ENCODE measurements at places on chromosomes 6 and 20.
A peak's percentile ranks its signal among the peaks of the same experiment; 100 is the strongest.

GRCh38 chr6:13260101-13260598 is 68.2 kb downstream of the TBC1D7 start:
- DNase-seq, result no peak

DNA sequence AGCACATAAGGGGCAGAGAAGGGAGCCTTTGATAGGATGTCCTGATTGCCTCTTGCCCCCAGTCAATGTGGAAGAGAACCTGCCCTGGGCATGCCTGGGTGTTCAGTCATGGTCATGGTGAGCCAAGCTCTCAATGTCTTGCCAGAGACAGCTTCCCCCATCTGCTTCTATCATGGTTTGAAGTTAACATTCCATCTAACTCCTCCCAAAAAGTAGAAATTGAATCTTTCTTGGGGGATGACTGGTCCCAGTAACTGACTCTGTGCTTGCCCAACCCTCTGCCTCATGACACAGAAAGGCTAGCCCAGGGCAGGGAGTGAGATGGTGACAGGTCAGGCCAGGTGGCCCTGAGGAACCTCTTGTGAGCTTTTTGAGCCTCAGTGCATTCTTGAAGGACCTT is 60.1 kb downstream of the ADTRP start:
- DNase-seq, result no peak

DNA sequence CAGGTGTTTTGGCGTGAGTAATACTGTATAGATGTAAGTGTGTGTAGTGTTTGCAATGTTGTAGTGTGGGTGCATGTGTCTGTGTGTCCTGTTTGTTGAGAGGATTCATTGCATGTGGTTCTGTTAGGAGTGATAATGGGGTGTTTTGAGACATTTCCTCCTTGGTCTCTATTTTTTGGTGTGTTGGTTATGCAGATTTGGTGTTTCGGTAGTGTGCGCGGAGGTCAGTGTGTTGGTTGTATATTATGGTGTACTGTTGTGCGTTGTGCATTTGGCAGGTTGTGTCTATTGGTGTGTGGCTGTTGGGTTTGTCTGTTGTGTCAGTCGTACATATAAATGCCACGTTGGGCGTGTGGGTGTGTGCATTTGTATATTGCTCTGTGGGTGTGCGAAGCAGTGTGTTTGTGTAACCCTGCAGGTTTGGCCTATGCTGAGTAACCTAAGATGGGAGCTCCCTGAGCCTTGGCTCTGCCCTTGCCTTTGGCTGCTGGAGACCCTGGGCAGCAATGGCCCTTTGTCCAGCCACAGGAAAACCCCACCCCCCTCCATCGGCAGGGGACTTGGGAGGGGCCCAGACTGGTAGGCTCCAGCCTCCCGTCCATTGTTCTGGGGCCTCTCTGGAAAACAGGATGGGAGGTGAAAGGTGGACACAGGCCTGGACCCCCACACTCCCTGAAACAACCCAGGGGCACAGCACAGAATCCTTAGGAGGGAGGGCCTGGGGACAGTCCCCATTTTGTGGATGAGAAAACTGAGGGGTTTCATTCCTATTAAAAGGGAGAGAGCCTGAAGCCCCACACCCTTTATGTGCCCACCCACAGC is 10.3 kb upstream of the ID1 start:
- peak; percentile 39 for DNase-seq

- no peak for DNase-seq
Observed at GRCh38 chr6:40500227-40500626, 86.9 kb downstream of the LRFN2 start.

DNA sequence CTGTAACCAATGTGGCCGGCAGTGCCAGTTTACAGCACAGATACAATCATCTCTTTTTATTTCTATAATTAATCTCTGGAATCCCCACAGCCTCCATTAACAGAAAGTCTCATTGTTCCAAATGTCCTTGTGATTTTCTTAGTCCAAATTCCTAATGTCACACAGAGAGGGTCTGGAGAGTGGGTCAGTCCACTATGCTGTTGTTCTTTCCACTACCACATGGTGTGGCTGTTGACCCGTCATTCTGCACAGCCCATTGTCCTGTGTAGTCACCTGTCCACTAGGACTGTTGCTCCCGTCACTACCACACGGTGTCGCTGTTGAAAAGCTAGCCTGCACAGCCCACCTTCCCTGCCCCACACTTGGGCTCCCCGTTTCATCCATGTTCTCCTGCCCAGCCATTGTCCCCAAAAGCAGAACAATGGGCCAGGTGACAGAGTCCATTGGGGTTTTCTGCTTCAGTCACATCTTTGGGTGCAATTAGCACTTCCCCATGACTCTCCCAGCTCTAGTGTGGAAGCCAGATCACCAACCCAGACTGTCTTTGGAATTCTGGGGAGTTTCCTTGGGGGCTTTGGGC is 8.6 kb upstream of the LBP start:
- DNase-seq, result peak; percentile 75

DNA sequence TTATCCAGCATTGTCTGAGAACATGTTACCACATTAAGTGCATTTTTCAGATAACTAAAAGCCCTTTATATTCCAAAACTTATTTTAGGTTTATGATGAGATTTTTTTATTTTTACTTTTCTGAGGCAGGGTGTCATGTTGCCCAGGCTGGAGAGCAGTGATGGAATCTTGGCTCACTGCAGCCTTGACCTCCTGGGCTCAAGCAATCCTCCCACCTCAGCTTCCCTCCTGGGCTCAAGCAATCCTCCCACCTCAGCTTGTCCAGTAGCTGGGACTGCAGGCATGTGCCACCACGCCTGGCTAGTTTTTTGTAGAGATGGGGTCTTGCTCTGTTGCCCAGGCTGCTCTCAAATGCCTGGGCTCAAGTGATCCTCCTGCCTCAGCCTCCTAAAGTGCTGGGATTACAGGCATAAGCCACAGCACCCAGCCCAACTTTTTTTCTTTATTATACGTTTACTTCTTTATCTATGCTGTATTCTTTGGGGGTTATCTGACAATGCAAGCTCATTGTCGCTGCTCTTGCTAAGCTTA is 6.2 kb downstream of the DYNLT1 start:
- no peak for DNase-seq

GRCh38 chr6:140040396-140040795 is 665.9 kb upstream of the CITED2 start:
- DNase-seq, result peak; percentile 85

GRCh38 chr20:23205611-23206041 is 119.5 kb upstream of the CD93 start:
- no peak for DNase-seq

DNA sequence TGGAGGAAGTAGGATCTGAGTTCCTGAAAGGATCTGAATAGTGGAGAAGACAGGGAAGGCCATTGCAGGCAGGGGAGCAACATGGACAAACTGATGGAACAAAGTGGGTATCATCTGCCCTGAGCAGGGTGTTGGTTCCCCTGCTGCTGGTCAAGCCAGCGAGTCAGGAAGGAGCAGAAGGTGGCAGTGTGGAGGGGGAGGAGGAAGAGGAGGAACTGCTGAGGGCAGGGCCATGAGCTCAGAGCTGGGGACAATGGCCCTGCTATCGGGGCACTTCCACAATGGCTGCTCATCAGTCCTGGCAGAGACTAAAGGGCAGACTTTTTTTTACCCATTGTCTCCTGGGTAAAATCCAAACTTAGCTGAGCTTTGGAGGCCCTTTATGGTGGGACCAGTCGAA is 13.6 kb downstream of the CNBD2 start:
- DNase-seq, result no peak

- DNase-seq, result no peak
Observed at GRCh38 chr6:169933839-169934698, 182.6 kb downstream of the ERMARD start.

GRCh38 chr20:19515074-19515473 is 243.0 kb upstream of the RIN2 start:
- DNase-seq, result no peak

- DNase-seq, result peak; percentile 23
Observed at GRCh38 chr20:25408170-25408547, 686 bp downstream of the GINS1 start.

GRCh38 chr6:128663238-128663637 is 142.8 kb upstream of the PTPRK start:
- no peak for DNase-seq

DNA sequence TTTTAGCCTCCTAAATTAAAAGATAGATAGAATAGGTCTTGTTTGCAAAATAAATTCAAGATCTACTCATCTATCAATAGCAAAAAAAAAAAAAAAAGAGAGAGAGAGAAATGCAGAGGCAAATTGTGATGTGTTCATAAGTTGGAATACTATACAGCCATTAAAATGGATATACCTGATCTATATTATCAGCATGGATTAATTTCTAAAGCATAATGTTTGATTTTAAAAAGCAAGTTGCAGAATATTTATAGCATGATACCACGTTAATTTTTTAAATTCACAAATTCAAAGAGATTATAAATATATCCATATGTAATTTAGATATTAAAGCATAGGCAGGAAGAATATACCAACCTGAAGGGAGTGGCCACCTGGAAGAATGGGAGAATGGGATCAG is 114.9 kb upstream of the PTPRT start:
- no peak for DNase-seq

Measured in ELR (cell line).